HS-27A (cell line): ENCODE measurements at places on chromosomes 5 and 9.

GRCh38 chr9:126885131-126885641 is 24.7 kb downstream of the ZBTB34 start:
- no peak for DNase-seq

- DNase-seq, result no peak
Measured at GRCh38 chr5:56838409-56839039, 23.2 kb downstream of the MAP3K1 start.

- DNase-seq, result no peak
Measured at GRCh38 chr5:168952196-168952595, 348.7 kb downstream of the SLIT3 start.

DNA sequence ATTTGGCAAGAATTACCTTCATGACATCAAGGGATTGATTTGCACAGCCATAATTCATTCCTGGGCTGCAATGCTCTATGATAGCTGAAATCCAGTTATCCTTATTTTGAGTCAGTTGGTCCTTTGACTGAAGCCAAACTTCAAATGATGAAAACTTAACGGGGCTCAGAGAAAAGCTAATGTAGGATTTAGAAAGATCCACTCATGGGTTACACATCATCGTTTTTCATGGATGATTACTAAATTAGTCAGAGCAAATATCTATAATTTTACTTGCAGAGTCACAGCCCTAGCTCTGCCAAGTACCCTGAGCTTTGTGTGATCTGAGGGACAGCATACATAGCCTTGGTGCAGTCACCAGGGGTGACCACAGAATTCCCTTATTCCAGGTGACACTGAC is 27.3 kb upstream of the MUSK start:
- no peak for DNase-seq

DNA sequence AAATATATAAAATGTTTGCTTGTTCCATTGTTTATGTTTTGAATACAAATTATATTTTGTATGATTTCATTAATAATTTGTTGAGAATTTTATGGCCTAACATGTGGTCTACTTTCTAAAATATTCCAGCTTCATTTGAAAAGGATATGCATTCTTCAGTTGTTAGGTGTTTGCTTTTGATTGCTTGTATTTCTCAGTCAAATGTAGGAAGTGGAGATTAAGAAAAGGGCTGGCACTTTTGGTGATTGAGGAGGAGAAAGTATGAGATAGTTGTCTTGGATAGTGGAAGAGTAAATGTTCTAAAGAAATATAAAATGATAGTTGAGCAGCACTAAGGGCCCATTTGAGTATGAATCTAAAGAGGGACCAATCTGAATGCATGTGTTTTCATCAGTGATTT is 23.1 kb downstream of the JAK2 start:
- no peak for DNase-seq

DNA sequence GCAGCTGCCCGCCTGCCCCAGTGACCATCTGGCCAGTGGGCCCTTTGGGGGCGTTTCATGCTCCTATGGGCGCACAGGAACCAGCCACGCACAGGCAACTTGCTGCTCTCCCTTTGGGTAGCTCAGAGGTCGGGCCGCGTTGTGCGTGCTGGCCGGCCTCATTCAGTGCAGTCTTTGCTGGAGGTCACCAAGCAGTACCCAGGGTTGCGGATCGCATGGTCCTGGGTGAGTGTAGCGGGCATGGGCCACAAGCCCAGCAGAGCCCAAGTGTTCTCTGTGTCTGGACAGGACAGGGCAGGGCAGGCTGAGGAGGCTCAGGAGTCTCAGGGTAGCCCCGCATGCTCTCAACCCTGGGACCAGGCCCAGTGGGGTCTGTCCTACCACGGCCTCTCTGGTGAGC is 9.9 kb upstream of the MRNIP start:
- no peak for DNase-seq

- no peak for DNase-seq
Measured at GRCh38 chr5:138455232-138455930, 9.9 kb upstream of the EGR1 start.

- DNase-seq, result no peak
Measured at GRCh38 chr5:143606043-143606752, 202.7 kb upstream of the NR3C1 start.

DNA sequence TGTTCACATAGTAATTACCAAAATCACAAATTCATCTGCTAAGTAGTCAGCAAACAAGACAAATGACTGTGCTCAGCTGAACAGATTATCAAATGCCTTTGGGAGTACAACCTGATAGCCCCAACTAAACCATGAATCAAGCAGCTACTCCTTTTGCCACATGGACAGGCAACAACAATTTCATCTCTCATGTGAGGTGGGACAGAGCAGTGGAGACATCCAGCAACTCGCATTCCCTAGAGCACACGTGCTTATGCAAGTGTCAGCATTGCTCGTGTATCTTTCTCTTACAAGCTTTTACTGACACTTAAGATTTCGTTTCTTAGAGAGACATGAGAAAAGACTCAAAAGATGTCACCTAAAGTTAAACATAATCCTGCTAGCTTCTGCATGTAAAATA is 42.7 kb upstream of the PPP2R2B start:
- DNase-seq, result no peak

DNA sequence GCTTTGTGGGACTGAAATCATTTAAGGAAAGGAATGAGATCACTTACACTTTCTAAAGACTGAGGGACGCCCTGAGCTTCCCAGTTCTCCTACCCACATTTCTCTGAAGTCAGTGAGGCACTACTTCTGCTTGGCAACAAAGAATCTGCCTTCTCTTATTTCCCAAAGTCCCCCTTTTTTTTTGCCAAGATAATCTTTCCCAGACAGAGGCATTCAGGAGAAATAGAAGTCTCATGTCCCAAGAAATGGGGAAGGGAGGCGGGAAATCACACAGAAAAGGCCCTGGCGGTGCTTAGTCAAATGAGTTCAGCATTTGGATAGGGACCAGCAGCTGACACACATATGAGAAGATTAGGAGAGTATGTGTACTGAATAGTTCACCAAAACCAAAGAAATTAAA is 159.7 kb downstream of the MUSK start:
- no peak for DNase-seq

DNA sequence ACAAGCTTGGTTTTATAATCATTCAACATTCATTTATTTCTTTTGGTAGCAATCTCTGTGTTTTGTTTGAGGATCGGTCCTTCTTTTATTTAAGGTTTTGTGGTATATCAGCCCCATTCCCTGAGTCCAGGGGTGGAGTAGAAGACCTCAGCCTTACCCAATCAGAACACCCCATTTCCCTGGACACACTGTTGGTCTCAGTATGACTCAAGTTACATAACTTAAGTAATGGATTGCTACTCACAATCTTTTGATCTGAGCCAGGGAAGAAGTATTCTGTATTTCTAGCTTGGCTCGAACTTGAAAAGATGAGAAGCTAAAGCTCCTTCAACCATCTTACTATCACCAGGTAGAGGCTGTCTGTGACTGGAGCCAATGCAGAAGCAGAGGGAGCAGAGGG is 175.2 kb upstream of the HAPLN1 start:
- DNase-seq, result peak; percentile 59

DNA sequence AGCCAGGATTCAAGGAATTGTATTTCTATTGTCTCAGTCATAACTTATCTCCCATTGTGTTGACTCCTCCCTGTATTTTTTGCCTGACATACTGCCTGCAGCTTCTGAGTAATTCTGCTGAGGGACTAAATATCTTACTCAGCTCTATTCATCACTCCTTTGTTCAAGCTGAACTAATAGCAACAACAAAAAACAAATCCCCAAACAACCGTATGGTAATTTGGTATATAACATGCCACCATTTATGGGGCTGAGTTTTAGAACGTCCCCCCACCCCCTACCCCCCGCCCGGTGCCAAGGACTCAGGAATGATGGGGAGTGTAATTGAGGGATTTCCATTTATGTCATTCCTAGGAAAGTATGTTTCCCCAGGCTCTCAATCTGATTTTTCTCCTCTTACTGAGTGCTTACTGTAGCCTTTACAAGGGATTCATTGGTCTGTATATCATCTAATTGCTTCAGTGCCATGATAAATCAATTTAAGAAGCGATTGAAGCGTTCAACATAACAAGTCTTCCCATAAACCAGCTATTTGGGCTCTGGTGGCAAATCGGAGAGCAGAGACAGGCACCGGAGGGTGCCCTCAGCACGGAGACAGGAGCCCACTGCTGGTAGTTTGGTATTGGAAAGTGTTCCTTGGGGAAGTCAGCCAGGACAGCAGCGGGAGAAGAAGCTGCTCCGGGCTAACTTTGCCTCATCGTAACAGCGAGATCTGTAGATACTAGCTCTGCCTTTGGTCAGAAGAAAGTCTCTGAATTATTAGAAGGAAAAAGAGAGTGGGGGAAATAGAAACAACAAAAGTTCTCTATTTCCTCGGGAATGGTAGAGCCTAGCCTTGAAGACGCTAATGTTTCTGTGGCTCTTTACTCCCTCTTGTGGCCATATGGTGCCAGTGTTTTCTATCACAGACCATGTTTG is 40.7 kb upstream of the HSD17B4 start:
- no peak for DNase-seq

DNA sequence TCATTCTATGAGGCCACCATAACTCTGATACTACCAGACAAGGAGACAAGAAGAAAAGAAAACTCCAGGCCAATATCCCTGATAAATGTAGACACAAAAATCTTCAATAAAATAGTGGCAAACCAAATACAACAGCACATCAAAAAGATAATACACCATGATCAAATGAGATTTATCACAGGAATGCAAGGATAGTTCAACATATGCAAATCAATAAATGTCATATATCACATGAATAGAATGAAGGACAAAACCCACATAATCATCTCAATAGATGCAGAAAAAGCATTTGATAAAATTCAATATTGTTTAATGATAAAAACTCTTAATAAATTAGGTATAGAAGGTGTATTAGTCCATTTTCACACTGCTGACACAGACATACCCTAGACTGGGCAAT is 139.9 kb downstream of the ADAMTS6 start:
- DNase-seq, result no peak

GRCh38 chr5:144436007-144436406 is 265.3 kb downstream of the KCTD16 start:
- DNase-seq, result no peak

DNA sequence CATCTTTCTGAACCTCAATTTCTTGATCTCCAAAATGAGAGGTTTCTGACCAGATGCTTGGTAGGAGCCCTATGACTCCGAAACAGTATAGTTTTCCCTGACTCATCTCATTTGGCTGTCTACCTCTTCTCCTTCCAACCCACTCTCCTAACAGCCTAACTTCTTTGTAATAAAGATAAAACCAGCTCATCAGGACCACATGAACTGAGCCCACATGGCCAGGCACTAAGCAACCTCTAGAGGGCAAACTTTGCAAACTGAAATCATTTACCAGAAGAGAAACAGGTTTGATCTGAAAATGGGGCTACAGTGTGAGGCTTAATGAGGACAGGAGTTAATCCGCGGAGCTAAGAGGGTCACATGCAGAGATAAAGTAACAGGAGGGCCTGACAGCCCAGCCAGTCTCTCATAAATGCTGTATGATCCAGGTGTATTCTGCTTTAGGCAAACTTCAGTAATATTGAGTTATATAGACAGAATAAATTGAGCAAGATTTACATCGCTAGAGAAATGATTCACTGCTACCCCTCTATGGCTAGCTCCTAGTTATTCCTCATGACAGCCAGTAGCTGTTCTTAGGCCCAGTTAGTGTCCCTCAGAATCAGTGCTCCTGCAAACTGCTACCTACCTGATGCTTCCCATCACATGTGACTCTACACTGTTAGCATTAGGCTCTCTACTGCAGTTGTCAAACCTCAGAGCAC is 64.6 kb downstream of the ABCA1 start:
- peak; percentile 35 for DNase-seq

DNA sequence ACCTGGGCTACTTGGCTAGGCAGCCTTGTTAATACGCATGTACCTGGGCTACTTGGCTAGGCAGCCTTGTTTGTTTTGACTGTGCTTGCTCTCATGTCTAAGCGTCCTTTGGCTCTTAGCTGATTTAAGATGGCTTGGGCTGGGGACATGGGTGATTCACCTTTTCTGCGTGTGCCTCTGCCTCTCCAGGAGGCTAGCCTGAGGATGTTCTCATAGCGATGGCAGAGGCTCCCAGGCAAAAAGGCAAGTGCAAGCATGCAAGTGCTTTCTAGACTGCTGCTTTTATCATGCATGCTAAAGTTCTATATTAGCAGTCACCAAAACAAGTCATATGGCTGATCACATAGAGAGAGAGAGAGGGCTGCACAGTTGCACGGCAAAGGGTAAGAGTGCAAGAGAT is 300.5 kb downstream of the IRX1 start:
- no peak for DNase-seq

- DNase-seq, result no peak
Measured at GRCh38 chr9:2599896-2600295, 21.7 kb upstream of the VLDLR start.

GRCh38 chr5:57437976-57438805 is 44.4 kb downstream of the ACTBL2 start:
- no peak for DNase-seq

- DNase-seq, result no peak
Measured at GRCh38 chr5:139271201-139272027, 22.1 kb upstream of the MATR3 start.

- no peak for DNase-seq
Measured at GRCh38 chr5:143898381-143898780, 86.4 kb downstream of the HMHB1 start.

- DNase-seq, result no peak
Measured at GRCh38 chr9:83006378-83006777, 56.6 kb downstream of the RASEF start.

- no peak for DNase-seq
Measured at GRCh38 chr5:102481054-102481715, 17.6 kb downstream of the SLCO6A1 start.

DNA sequence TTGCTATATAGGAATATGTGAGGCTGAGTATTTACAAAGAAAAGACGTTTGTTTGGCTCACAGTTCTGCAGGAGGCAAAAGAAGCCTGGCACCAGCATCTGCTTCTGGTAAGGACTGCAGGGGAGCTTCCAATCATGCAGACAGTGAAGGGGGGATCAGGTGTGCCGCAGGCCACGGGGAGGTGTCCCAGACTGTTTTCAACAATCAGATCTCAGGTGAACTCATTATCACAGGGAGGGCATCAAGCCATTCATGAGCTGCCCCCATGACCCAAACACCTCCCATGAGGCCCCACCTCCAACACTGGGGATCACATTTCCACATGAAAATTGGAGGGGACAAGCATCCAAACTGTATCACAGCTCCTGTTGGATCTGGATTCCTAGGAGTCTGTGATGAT is 30.4 kb upstream of the TRIM14 start:
- DNase-seq, result no peak

DNA sequence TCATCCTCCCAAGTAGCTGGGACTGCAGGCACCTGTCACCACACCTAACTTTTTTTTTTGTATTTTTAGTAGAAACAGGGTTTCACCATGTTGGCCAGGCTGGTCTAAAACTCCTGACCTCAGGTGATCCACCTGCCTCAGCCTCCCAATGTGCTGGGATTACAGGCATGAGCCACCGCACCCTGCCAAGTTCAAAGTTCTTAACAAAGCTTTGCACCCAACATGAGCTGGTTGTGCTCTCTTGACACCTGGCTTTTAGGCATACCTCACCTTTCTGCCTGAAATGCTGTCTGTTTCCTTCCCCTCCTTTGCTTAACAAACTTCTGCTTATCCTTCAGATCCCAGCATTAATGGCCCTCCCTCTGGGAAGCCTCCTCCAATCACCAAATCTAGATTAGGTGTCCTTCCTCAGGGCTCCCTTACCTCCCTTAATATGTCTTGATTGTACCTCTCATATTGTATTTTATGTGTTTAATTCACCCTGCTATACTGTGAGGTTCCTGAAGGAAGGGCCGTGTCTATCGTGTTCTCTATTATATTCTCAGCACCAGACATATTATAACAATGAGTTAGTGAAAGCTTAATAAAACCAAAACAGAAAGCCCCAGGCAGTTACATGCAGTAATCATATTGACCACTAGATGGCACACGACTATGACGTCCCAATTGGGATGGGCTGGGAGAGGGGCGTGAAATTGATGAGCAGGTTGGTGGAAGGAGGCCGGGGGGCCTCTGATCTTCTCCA is 62.9 kb upstream of the PPARGC1B start:
- no peak for DNase-seq
